Naive B cell (primary cell): ENCODE measurements at places on chromosomes 6 and 20.

DNA sequence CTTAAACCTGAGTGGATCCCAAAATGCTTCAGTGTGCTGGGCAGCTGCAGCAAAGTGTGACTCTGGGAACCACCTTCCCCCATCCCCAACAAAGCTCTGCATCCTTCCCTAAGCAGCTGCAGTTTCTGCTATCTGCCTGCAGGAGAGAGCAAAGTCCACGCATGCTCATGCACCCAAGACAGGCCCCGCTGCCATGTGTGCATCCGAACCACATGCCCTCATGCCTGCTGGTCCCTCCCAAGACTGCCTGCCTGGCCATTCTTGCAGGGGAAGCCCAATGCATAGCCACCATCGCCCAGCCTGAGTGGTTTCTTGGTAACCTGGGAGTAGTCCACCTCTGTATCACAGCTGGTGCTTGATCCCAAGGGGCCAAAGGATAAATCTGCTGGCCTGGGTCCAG is 94.3 kb upstream of the OLIG3 start:
- DNase-seq = no peak

- no peak for DNase-seq
These were observed 54.9 kb upstream of the UNC93A start for GRCh38 chr6:167236239-167236571.

- DNase-seq = no peak
These were observed 286.5 kb downstream of the ALDH8A1 start for GRCh38 chr6:134663356-134663755.

DNA sequence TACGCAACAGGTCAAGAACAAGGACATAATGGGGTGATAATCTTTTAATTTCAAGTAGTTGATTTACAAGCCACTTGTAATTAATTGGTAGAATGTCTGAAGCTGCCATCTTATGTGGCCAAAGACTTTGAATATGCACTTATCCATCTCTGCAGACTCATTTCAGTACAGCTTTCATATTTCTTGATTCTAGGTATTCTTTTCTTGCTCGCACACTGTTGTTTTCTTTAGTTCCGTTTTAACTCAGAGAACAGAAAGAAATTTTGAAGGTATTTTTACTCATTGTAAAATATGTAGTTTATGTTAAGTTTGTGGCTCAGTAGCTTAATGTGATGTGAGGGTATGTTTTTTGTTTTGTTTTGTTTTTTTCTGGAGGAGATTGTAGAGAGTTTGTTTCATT is 73.9 kb downstream of the UBR2 start:
- DNase-seq = no peak

GRCh38 chr6:36075656-36076055 is 48.0 kb downstream of the MAPK14 start:
- peak; percentile 17 for DNase-seq

DNA sequence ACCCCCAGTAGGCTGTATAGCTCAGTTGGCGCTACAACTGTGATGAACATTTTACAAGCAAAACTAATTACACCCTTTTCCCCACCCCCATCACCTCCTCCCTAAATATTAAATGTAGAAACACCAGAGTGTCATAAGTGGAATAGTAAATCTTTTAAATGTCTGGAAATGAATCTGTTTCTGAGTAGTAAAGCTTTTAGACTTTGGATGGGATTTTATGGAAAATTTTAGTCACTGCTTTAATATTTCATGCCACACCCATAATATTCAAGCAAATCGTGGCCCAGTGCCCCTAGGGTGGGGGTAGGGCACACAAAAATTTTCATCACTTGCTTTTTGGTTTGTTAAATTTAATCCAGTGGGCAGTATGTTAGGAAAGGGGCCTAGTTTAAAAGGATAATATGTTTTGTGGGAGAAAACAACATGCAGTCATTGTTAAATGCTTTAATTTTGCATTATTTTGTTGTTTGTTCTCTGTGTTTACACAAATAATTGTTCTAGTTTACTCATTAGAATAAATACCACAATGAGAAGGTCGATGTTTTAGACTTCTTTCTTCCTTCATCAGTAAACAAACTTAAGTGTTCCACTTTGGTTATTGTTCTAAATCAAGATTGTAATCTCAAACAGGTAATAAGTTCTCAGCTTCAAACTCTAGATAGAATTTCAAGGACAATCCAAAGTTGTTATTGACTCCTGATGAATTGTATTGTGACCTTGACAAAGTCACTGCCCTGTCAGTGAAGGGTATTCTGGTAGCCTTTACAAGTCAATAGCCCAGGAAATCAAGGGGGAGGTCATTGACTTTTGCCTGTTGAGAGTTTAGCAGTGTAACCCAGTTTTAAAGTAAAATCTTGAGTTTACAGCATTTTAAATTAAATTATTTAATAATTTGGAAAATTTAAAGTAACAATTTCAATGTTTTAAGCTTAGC is 79.2 kb downstream of the CBFA2T2 start:
- no peak for DNase-seq

DNA sequence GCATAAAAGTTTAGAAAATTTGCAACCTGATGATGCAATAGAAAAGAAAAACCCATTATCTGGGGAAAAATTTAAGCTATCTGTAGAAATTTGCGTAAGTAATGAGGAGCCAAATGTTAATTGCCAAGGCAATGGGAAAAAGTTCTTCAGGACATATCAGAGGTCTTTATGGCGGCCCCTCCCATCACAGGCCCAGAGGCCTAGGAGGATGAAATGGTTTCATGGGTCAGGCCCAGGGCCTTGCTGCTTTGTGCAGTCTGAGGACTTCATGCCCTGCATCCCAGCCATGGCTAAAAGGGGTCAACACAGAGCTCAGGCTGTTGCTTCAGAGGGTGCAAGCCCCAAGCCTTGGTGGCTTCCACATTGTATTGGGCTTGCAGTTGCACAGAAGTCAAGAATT is 582.8 kb downstream of the COL12A1 start:
- DNase-seq = no peak

GRCh38 chr6:116945809-116946208 is 68.8 kb downstream of the RFX6 start:
- DNase-seq = no peak

DNA sequence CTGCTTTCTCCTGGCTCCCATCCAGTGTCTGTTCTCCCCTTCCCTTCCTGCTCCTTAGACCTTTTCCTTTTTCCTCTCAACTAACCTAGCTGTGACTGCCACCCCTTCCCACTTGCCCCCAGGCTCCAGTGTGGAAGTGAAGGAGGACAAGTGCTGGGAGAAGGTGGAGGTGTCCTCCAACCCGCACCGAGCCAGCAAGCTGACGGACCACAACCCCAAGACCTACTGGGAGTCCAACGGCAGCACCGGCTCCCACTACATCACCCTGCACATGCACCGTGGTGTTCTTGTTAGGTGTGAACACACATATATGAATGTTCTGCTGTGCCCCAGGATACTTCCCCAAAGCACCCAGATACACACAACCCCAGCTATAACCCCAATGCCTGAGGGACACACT is 18.5 kb downstream of the CUL9 start:
- no peak for DNase-seq

GRCh38 chr6:17967668-17968518 is 19.5 kb downstream of the KIF13A start:
- DNase-seq = no peak

DNA sequence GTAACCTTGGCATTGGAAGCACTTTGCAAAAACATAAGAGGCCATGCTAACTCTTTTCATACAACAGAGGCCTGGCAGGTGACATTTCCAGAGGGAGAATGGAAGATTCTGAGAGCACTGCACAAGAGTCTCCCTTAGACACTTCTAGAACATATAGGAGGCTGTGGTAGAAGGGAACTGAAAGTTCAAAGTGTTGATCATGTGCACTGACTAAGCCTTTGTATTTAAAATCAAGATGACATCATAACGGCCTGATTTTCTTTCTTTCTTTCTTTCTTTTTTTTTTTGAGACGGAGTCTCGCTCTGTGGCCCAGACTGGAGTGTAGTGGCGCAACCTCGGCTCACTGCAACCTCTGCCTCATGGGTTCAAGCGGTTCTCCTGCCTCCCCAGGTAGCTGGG is 26.8 kb upstream of the DNAAF9 start:
- no peak for DNase-seq

- DNase-seq = no peak
These were observed 311.6 kb downstream of the CDC5L start for GRCh38 chr6:44699082-44699481.

DNA sequence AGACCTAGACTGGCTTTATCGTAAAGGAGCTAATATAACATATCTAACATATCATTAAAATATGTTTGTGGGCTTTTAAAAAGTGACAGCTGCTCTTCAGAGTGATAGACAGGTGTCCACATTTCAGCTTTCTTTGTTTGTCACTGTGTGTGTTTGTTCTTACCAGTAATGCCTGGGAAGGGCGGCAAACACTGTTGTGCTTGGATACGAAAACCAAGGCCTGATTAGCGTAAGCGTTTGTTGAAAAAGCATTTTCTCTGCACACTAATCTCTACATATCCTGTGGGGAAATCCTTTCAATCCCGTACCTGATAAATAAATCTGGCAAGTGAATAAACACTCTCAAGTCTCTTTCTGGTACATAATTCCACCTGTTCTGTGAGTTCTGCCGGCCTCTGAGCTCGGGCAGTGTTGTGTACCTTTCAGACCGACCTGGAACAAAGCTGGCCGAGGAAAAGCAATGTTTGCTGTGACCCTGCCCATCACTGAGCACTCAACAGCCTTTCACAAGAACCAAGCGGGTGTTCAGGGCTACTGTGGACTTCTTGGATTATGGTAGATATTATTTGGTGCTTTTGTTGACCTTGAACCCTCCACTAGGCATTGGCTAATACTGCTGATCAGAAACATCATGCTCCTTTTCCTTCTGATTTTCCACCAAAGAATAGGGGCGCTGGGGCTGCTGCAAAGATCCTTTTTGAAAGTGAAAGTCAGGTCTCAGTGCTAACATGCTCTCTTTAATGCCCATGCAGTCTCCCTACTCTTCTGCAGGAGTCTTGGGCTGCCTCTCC is 100.4 kb downstream of the CD83 start:
- no peak for DNase-seq

DNA sequence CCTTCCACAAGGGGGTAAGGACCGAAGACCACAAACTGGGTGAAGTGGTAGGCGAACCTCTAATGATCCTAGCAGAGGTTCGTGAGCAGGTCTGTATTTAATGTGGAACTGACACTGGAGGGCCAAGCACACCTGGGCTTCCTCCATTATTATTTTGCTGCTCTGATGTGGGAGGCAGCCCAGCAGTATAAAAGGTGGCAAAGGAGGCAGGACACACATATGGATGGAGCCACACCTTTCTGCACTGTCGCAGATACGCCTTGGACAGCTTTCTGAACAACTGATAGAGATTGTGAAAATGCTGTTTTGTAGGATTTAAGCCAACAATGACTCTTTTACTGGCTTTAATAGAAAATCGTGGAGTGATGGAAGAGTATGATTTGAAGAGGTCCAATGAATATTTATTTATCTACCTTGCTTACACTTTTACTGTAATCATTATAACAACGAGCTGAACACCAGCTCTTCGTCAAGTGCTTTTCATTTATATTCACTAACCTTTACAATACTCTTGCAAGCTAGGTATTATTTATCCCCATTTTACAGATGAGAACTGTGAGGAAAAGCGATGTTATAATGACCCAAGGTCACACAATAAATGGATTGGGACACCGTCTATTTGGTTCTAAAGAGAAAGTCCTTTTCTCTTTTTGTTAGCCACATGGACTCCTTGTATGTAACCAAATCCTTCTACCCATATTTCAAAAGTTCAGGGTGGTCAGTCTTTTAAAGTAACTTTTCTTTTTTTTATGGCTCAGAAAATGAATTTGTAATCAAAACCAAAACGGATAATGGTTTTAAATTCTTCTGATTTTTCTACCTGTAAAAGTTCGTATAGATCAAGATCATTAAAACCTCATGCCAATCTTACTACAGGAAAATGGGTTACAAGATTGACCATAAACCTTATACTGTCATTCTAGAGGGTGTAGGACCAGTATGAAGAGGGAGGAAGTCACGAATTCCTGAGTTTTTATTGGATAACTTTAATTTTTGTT is 116.9 kb downstream of the UTRN start:
- DNase-seq = no peak

DNA sequence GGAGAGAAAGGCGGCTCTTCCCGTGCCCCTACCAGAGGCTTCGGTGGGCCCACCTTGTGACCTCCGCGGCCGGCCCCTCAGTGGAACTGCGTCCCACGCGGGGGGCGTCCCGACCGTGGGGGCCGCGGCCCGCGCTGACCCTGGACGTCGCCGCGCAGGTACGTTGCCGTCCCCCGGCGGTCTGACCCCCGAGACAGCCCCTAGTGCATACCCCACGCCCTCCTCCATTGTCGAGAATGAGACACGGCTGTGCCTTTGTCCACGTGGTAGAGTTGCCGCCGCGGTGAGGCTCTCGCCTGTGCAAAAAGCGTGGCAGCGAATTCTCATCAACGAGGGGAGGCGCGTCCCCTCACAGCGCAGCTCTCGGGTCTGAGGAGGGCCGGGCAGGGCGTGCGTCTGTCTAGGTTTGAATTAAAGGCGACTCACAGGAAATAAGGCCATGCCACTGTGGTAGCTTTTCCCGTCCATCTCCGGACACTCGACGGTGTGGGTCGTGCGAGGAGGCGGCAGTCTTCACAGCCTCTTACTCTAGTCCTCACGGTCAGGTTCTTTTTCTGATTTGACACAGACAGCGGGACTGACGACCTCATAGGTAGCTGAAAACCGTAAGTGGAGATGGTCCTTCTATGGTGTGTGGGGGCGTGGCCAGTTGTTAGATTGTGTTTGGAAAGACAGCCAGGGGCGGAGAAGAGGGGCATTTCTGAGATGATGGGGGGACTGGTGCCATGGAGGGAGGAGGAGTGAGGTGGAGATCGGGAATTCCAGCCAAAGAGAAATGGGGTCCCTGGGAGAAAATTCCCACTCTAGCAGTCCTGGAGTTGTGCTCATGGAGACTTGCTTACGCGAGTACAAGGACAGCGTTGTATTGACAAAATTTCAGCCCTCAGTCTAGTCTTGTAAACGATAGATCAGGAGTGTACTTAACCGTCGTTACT is 580 bp downstream of the NXT1 start:
- DNase-seq = peak; percentile 67

GRCh38 chr6:36241728-36242127 is 28.1 kb upstream of the PNPLA1 start:
- DNase-seq = peak; percentile 44

GRCh38 chr20:56986931-56987720 is 279.3 kb downstream of the BMP7 start:
- DNase-seq = no peak

- DNase-seq = no peak
These were observed 41.7 kb downstream of the CNKSR3 start for GRCh38 chr6:154468760-154469159.

- DNase-seq = peak; percentile 37
These were observed 193.1 kb upstream of the SHLD1 start for GRCh38 chr20:5557123-5557522.

GRCh38 chr6:113078791-113079190 is 731.7 kb downstream of the RFPL4B start:
- no peak for DNase-seq

- DNase-seq = no peak
These were observed 93.3 kb upstream of the SULF2 start for GRCh38 chr20:47878601-47879027.

GRCh38 chr6:115704028-115704427 is 356.7 kb downstream of the FRK start:
- no peak for DNase-seq

GRCh38 chr6:169626649-169627048 is 75.2 kb downstream of the WDR27 start:
- no peak for DNase-seq

- no peak for DNase-seq
These were observed 27.8 kb downstream of the SLC23A2 start for GRCh38 chr20:4973330-4974097.
